T-helper 9 cell (primary cell): ENCODE measurements at places on chromosomes 1 and 21.

GRCh38 chr1:203011582-203011981 lies 4.4 kb downstream of the TMEM183A start:
- DNase-seq: no peak

- no peak for DNase-seq
These were observed 17.5 kb downstream of the EYA3 start for GRCh38 chr1:28070725-28071593.

DNA sequence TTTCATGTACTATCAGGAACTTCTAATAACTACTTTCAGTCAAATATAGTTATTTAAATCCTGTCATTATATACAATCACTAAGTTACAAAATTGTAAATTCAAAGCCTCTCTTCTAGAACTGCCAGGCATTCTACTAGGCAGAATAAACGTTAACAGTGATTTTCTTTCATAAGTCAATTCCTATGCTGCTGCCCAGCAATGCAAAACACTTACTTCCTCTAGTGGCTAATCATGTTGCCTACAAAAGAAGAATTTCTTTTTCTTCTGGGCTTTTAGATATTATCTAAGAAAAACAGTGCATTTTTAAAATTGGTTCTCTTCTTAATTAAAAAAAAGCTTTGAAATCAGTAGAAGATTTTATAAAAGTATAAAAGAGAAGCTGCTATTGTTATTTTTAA lies 509.8 kb upstream of the ADAMTS5 start:
- no peak for DNase-seq

DNA sequence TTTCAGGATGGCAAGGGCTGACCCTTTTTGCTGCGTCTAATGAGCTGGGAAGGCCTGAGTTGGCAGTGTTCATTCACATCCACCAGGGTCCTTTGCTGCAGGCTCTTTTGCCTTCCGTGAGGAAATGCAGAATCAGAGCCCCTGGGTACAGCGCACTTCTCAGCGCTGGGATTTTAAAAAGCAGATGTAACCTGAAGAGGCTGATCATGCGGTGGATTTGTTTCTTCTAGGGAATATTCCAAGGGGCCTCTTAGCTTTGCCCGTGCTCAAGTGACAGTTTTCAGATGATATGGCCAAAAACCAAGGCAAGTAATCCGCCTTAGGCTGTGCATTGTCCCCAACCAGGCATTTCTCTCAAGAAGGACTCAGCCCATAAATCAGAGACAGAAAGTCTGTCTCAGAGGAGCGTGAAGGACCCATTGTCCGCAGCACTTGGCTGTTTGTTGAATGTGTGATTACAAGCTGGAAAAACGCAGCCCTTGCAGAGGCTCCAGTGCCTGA lies 237.6 kb downstream of the PTPRC start:
- no peak for DNase-seq

DNA sequence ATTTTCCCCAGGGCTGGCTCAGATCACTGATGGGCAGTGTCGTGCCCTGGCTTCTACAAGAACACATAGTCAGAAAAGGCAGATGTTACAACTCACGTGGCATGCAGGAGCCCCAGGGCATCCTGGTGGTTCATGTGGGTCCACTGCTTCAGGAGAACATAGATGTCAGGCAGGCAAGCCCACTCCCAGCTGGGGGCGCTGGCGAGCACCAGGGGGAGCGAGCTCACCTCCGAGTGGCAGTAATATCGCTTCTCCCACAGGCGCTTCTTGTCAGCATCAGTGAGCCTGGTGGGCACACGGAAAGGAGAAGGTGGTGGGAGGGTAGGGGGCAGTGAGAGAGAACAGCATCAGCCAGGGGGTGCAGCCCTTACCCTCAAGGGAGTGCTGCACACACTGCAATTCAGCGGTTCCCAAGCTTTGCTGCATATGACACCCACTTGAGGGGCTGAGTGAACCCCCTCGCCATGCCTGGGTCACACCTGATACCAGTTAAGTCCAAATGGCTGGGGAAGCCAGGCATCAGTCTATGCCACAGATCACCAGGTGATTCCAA lies 34.3 kb upstream of the PPP1R15B start:
- DNase-seq: peak; percentile 54
